Activated CD4-positive, alpha-beta T cell treated with anti-CD3 and anti-CD28 coated beads, Interleukin-2, Interleukin-4, amounts not matched to agents 100 ng/mL and 50 ng/mL, durations not matched to agents 16 hours and 8 hours (primary cell): ENCODE measurements at places on chromosomes 4 and X.

DNA sequence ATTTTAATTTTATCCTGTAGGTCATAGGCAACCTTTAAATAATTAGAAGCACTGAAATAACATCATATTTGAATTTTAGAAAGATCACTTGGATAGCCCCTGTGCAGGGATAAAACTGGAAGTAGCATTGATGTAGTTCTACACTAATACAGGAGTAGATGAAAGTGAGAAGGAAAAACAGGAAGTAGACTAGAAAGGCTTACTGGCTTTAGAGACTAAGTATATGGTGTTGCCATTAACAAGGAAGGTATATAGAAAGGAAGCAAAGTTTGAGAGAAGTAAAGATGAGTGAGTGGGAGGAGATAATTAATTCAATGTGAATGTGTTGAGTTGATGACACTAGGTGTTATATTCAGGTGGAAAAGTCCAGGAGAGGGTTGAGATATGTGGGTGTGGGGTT lies 73.1 kb upstream of the EPGN start:
- no peak for DNase-seq

- peak; percentile 91 for DNase-seq
Observed at GRCh38 chrX:130082244-130083106, 27.8 kb downstream of the ELF4 start.

GRCh38 chr4:2250357-2251072 lies 8.6 kb upstream of the HAUS3 start:
- DNase-seq, result no peak

DNA sequence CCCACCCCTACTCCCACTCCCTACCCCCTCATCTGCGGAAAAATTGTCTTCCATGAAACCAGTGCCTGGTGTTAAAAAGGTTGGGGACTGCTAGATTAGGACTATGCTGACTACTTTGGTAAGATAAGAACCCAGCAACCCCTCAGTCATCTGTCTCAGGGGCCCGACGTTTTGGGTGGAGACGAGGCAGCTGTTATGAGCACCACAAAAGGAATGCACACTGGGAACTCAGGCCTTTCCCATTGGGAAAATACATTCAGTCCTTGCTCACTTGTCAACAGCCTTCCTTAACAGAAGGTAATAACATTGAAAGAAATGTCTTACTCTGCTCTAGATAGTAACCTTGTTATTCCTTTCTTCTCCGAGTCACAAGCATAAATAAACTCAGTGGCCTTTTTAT lies 310.8 kb downstream of the AFF2 start:
- DNase-seq, result no peak

DNA sequence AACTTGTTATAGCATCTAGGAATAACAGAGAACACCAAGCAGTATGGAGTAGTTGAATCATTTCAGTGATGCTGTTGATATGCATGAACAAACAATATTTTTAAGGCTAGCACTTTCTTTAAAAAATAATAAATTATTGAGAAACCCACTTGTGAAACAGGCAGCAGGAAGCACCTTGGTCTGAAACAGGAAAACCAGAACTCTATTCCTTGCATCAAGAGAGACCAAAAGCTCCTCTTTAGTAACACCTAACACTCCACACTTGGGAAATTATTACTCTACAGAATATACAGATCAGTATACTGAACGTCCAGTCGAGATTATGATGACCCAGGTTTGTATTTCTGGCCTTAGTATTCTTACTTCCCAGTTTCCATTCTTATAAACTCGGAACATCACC lies 129.0 kb downstream of the ARAP2 start:
- DNase-seq, result no peak

DNA sequence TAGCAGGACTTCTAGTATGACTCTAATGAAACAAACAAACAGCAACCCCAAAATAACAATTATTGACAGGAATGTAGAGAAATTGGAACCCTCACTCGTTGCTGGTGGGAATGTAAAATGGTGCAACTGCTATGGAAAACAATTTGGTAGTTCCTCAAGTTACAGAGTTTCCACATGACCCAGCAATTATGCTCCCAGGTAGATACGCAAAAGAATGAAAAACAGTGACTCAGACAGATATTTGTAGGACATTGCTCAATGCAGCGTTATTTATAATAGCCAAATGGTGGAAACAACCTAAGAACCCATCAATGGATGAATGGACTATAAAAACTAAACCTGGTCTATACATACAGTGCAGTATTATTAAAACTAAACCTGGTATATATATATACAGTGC lies 646.1 kb upstream of the FRG1 start:
- DNase-seq, result no peak

DNA sequence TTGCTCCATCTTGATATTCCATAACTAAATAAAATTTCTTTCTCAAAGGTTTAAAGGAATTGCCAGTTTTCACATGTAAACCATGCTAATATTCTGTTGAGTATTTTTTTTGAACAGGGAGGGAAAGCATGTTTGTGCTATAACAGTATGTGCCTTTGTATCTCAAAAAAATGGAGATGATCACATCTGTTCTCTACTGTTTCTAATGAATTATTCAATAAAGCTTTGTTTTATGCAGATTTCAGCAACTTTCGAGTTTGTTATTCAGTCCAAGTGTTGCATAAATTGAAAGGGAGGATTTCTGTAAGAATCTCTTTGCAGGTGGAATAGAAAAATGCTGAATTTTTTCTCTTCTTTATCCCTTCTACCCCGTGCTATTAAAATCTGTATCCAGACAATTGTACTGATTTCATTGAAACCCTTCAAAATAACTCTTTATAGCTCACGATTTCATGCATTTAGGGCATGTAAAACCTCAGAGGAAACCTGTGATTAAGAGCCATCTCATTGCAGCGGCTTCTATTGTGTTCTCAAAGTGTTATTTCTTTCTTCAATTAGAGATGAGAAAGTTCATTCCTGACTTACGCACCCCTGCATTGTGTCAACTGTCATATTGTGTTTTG lies 42.1 kb downstream of the NEIL3 start:
- DNase-seq, result no peak

DNA sequence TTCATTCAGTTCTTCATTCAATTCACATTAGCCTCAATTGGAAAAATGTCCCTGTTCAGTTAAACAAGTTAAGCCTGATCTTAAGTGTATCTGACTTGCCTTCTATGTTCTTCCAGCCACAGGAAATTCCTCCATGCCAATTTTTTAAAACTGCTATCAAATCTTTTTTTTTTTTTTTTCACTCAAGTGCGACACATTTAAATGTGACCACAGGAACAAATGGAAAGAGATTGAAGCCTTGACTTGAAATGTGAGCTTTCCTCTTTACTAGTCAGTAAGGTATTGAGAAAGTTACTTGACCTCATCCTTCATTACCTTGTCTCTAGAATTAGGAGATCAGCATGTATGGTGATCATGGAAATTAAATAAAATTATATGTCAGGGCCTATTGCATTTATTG lies 165.1 kb downstream of the SLIT2 start:
- no peak for DNase-seq

- DNase-seq, result no peak
Observed at GRCh38 chr4:59341506-59341905, 1858.6 kb upstream of the ADGRL3 start.

- DNase-seq, result no peak
Observed at GRCh38 chr4:153758136-153758535, 1.7 kb downstream of the RNF175 start.

DNA sequence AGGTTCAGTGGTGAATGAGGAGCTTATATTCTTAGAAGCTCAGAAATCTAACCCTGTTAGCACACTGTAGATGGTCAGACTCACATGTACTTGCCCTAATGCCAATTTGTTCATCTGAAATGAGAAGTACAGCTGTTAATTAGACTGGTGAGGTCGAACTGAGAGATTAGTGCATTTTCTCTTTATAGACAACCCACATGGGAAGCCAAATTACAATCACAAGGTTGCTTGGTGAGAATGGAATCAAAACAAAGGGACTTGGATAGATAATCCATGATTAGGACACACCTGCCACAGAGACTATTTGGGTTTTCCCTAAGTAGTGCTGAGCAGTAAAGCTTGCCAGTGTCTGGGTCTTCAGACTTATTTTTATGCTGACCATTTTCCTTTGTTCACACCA lies 88.3 kb downstream of the POLA1 start:
- no peak for DNase-seq

DNA sequence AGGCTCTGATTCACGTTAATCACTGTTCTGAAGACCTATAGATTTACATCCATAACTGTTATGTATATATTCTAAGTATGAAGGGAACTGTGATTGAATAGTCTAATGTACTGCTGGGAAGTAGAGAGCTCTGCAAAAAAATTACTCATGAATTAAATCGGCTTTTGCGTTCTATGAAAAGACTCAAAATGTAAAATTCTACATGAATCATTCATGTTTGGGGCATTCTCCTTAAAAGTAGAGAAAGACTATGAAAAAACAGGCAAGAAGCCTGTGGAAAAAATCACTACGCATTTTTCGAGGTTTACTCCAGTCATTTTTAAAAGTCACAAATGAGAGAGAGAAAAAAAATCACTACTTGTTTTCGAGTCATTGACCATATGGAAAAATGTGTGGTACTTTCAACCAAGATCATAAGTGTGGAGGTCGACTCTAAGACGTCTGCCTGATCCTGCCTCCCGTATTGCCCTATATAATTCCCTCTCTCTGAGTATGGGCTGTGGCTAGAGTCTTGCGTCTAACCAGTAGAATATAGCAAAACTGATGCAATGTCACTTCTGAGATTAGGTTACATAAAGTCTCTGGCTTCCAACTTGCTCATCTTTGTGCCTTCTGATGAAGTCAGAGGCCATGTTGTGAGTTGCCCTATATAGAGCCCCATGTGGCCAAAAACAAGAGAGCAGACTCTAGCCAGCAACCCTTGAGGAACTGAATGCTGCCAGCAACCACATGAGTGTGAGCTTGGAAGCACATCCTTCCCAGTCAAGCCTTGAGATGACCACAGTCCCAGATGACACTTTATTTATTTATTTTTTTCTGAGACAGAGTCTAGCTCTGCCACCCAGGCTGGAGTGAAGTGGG lies 32.1 kb upstream of the VEGFD start:
- no peak for DNase-seq

GRCh38 chrX:54178100-54178940 lies 4.7 kb downstream of the FAM120C start:
- peak; percentile 30 for DNase-seq

- peak; percentile 23 for DNase-seq
Observed at GRCh38 chrX:17535229-17535628, 160.2 kb downstream of the NHS start.

DNA sequence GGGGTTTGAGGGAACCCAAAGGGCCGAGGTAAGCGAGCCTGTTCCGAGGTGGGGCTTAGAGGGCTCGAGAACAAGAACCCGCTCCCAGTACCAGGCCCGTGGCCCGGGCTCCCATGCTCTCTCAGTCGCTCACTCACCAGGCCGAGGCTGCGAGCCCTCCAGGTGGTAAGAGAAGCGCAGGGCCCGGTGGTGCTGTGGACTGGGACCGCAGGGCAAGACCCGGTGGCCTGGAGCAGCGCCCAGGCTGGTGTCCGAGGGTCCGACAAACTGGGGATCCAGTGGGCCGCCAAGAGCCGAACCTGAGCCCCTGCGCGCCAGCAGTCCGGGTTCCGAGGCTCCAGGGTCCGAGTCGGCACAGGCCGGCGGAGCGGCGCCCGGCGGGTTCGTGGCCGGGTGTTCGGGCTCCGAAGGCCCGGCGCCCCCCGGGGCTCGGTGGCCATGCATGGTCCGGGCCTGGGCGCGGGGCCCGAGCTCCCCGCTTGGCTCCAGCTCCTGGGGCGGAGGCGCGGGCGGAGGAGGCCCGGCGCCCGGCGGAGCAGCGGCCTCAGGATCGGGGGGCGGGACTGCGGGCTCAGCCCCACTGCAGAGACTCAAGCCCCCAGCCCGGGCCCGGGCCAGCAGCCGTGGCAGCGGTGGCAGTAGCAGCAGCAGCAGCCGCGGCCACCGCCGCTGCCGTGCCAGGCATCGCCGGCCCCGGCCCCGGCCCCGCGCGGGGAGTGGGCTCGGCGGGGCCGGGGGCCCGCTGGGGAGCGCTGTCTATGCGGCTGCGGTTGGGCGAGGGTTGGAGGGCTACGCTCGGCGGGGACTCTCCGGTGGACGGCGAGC lies 833 bp downstream of the FGD1 start:
- no peak for DNase-seq

GRCh38 chrX:88605222-88605583 lies 141.8 kb upstream of the CPXCR1 start:
- no peak for DNase-seq

- DNase-seq, result peak; percentile 55
Observed at GRCh38 chrX:66833426-66833825, 194.5 kb upstream of the EDA2R start.

DNA sequence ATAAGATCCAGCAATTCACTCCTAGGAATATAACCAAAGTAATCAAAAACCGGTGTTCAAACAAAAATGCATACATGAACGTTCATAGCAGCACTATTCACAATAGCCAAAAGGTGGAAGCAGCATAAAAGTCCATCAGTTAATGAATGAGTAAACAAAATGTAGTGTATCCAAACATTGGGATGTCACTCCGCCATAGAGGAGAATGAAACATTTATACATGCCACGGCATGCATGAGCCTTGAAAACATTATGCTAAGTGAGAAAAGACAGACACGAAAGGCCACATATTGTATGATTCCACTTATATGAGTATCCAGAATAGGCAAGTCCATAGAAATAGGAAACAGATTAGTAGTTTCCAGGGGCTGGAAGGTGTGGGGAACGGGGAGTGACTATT lies 11.0 kb upstream of the PDLIM3 start:
- no peak for DNase-seq

- DNase-seq, result no peak
Observed at GRCh38 chrX:118143578-118143977, 27.0 kb upstream of the KLHL13 start.

DNA sequence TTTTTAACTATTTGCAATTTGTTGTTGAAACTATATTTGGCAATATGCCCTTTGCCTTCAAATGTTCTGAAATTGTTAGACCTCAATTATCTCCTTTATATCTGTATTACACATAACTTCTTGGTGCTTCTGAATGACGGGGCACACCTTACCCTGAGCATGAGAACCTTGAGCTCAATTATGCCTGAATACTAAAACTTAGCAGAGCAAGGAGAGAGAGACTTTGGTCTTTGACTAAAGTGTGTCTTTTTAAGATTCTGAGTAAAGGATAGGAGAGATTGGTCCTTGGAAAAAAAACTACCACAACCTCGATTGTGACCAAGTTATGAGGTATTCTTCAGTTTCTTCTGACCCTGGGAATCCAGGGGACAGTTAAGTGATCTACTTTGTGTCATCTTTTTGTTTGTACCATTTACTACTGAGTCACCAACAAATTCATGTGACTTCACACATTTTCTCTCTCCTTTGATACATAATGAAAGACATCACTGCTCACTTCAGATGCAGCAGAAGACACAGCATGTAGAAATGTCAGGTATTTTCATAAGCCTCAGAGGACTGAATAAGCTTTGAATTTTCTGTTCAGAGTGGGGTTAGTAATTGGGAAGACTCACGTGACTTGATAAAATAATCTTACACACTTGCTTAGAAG lies 51.4 kb downstream of the PTTG2 start:
- DNase-seq, result no peak

- DNase-seq, result no peak
Observed at GRCh38 chr4:168293386-168293975, 25.1 kb downstream of the DDX60 start.

GRCh38 chr4:6668391-6668790 lies 25.3 kb upstream of the S100P start:
- no peak for DNase-seq

- DNase-seq, result peak; percentile 2
Observed at GRCh38 chr4:25900310-25900709, 13.7 kb upstream of the SMIM20 start.
